ENCODE measurements at places on chromosomes 2 and 18. TPM values are rescaled to one million over a fixed set of nuclear protein-coding genes. Genes with fewer than 3 reads are reported as not detected.

MBD1 gene
- total RNA-seq = 51.9 TPM

- DNase-seq = no peak
These were observed 9.5 kb upstream of the DUSP2 start for GRCh38 chr2:96154506-96155380.

- no peak for DNase-seq
These were observed 39.5 kb upstream of the NPAS2 start for GRCh38 chr2:100780203-100781008.

- no peak for DNase-seq
These were observed 164.0 kb upstream of the MYO3B start for GRCh38 chr2:170013802-170014551.

GRCh38 chr18:24021505-24021904 lies 7.0 kb downstream of the TTC39C start:
- no peak for DNase-seq

GRCh38 chr18:47777626-47778025 lies 152.8 kb downstream of the SMAD2 start:
- DNase-seq = no peak
